ENCODE measurements at places on chromosomes 5 and 9.

DNA sequence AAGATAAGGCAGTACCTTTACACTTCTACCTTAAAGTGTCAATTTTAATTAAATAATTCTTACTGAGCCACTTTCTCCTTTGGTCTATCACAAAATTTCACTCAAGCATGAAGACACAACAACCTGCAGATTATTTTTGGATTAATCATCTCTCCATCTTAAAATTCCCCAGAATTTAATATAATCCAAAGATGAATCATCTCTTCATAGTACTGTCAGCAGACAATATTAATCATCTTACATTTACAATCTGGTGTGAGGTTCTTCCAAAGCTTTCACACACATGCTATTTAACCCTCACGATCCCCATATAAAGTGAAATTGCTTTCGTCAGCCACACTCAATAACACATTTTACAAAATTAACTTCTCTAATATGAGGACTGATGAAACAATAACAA is 43.0 kb downstream of the LHFPL2 start:
- no peak for DNase-seq

GRCh38 chr5:168720575-168720974 is 141.4 kb upstream of the PANK3 start:
- DNase-seq, result no peak

DNA sequence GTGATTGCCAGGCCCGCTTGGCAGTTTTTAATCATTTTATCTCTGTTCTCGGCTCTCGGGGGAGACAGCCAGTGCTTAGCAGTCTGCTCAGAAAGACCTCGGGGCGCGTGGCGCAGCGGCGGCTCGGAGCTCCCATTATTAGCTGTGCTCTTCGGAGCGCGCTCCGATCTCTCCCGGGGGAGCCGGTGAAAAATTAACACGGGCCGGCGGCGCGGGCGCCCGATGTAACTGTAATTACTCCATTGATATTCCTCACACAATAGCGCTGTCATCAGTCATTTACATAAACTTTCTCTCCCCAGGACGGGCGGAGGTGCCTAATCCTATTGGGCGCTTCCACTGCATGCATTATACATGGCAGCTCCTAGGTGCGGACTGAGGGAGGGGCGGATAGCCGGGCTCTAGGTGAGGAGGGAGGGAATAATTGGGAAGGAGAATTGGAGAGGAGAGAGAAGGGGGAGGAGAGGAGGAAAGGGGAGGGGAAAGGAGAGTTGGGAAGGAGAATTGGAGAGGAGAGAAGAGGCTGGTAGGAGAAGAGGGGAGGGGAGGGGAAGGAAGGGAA is 24.9 kb downstream of the LMX1B start:
- DNase-seq, result no peak

GRCh38 chr9:6852243-6852963 is 94.6 kb downstream of the KDM4C start:
- DNase-seq, result peak; percentile 95

- DNase-seq, result no peak
Measured at GRCh38 chr5:136330353-136331038, 34.8 kb downstream of the TRPC7 start.
